ENCODE measurements at places on chromosomes 1 and 21.

DNA sequence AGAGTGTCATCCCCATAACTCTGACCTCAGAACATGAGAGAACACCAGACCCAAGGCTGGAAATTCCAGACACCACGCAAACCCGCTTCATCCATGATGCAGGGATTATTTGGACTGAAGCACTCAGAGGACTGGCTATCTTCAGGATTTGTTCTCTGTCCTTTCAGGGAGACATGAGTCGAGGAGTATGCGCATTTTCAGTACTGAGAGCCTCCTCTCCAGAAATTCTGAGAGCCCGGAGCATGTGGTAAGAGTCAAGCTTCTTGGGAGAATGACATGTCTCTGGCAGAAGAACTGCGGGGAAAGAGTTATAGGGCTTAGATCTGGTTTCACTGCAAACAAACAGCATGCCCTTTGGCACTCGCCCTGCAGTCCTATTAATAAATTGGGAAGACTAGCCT is 6.9 kb downstream of the LAX1 start:
- no peak for DNase-seq

- no peak for DNase-seq
Measured at GRCh38 chr1:248739572-248740205, 15.9 kb downstream of the LYPD8 start.

DNA sequence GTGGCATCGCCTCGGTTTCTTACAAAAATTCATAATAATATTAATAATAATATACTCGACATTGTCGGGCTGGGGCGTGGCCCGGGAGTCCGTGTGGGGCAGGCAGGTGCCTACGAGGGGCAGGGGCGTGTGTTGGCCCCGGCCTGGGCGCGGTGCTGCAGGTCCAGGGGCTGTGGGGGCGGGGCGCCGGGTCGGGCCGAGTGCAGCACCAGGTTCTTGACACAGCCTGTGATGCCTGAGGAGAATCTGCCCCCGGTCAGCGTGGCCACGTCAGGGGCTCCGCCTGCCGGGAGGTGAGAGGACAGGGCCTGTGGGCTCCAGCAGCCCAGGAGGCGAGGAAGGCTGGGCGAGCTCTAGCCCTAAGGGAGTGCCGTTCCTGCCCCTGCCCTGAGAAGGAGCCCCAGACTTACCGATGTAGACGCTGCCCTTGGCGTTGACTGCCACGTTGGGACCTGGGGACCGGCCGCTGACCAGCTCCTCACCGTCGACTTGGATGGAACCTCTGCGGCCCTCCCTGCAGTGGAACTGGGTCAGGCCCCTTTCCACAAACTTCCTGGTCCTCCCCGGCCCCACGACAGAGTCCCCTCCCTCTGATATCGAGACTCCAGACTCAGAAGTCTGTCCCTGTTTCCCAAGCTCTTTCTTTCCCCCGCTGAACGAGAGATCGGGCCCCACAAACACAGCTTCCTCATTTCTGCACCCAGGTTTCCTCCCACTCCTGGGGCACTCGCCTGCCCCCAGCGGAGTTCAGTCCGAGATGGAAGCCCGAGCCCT is 11.3 kb downstream of the LDLRAD2 start:
- DNase-seq, result no peak

GRCh38 chr21:25896501-25897056 is 161.8 kb downstream of the GABPA start:
- DNase-seq, result no peak

- no peak for DNase-seq
Measured at GRCh38 chr1:109895720-109896504, 14.7 kb upstream of the CSF1 start.

- no peak for DNase-seq
Measured at GRCh38 chr1:84297546-84298244, 3.8 kb upstream of the SAMD13 start.

GRCh38 chr1:99176753-99177152 is 87.5 kb upstream of the PLPPR4 start:
- DNase-seq, result no peak

DNA sequence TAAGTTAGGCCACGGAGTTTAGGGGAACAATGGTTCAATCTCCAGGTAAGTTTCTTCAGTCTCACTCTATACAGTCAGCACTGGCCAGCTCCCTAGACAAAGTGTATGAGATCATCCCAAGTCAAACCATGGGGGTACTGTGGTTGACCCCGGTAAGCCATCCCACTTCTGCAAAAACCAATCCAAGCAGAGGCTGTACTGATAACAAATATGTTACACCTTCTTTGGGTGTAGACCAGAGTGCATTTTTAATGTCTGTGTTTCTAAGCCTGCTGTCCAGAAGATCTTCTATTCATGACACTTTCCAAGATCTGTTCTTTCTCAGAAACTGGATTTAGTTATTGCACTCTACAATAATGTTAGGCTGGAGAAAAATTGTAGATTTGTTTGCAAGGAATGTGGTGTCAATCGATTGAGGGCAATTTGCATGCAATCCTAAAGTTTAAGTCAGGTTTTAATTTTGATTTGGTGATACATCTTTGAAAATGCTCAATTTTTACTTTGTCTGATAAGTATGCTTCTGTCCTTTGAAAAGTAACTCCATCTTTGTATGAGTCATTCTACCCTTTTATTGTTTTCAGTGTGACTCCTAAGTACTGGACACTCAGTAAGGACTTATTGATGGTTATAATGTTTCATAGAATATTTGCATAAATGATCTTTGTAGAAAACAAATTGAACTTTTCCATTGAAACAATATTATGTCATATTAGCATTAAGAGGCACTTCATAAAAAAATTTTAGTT is 152.4 kb downstream of the HLX start:
- DNase-seq, result no peak

GRCh38 chr1:176754676-176755075 is 291.7 kb downstream of the PAPPA2 start:
- DNase-seq, result no peak

GRCh38 chr1:232923739-232924386 is 26.5 kb upstream of the NTPCR start:
- DNase-seq, result no peak

DNA sequence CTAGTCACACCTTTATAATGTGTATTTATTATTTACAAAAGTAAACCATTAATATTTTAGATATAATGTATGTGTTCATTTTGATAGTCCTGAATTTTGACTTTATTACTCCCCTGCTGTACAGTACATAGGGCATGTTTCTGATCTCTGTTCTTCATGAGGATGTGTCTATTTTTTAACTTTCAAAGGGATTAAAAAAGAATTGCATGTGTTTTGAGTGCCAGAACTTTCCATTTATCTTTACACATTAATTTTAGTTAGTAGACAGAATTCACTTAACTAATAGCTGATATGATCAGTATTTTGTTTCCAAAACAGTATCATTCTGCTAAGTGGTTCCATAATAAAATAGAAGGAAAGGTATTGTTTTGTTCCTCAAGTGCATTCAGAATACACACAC is 3.1 kb downstream of the PBX1 start:
- no peak for DNase-seq

GRCh38 chr21:41956926-41957729 is 3.3 kb upstream of the C2CD2 start:
- DNase-seq, result no peak

DNA sequence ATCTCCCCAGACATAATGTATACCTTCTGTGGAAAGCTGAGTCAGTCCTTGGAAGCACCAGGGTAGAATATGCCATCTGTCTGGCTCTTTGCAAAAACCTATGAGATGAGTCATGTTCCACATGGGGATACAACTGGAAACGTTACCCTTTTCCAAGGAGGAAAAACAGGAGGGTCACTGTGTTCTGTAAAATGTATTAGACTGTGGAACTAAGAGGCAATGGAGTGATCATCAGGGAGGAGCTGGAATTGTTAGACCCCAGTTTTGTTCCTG is 16.1 kb upstream of the PSMD4 start:
- no peak for DNase-seq

DNA sequence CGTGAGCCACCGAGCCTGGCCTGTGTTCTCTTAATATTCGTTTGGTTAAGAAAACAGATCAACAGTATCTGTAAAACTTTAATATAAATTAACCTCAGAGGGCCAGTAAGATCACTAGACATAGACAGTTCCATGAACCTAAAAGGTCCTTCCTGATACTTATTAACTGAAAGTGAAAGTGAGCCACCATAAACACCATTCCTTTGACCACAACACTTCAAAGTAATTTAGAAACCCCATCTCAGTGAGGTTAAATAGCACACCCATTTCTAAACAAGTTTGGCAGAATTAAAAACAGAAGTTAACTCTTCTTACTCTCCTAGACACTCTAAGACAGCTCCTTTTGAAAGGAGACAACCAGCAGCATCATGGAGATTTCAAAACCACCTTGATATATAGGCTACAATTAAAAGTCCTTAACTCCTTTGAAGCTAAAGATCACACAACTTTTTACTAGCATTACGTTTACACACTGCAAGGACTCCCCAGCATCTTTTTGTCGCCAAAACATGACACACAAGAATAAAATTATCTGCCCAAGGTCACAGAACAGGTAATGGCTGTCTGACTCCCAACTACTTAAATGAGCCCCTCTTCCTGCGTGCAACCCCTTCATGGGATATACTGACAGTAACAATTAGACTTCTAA is 2.2 kb downstream of the RNF19B start:
- no peak for DNase-seq

DNA sequence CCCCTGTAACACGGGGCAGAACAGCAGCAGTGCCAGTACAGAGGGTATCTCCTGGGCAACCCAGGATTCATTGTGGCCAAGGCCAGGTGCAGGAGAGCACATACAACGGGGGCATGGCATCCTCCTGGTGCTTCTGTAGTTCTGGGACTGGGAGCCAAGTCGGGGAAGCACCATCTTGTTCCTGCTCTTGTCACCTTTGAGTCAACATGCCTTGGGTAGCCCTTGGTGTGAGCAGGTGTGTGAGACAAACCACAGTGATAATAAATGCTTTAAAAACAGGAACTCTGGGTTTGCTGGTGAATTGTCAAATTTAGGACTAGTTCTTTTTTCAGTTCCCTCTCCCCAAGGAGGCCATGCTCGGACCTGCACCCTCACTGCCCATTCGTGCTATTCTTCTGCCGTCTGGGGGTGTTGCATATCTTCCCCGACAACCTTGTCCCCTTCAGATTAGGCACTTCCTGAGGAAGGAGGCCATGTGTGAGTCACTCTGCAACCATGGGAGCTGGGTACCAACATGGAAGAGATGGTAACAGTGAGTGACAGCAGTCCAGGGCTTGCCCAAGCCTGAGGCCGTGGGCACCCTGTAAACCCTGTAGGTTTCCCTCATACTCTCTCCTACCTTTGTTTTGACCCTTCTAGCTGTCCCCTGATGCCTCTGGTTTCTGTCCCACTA is 150.2 kb downstream of the GRIK3 start:
- no peak for DNase-seq

DNA sequence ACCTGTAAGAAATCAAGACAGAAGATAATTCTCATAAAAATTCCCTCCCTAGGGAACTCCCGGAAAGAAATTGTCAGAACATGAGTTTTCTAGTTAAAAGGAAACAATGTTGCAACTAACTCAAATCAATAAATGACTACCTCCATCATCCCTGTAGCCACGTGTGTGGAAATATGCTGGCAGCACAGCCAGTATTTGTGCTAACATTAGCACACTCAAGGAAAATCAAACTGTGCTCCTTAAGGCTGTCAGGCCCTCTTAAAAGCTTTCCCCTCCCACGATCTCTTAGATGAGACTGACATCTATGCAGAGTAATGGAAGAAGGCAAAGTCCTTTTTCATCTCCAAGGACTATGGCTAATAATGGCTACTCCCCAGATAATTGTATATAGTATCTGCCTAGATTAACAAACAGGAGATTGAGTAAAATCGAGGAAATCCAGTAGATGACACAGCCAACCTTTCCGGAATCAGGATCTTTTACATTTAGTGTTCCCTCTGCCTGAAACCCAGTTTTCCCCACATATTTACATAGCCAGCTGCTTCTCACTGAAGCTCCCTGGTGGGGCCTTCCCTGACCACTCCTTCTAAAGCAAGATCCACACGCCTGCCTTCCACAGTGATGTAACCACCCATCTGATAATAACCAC is 50.9 kb upstream of the NR5A2 start:
- DNase-seq, result no peak

- no peak for DNase-seq
Measured at GRCh38 chr1:30229557-30229956, 493.8 kb downstream of the MATN1 start.

GRCh38 chr1:119139857-119140176 is 636 bp downstream of the WARS2 start:
- DNase-seq, result no peak

DNA sequence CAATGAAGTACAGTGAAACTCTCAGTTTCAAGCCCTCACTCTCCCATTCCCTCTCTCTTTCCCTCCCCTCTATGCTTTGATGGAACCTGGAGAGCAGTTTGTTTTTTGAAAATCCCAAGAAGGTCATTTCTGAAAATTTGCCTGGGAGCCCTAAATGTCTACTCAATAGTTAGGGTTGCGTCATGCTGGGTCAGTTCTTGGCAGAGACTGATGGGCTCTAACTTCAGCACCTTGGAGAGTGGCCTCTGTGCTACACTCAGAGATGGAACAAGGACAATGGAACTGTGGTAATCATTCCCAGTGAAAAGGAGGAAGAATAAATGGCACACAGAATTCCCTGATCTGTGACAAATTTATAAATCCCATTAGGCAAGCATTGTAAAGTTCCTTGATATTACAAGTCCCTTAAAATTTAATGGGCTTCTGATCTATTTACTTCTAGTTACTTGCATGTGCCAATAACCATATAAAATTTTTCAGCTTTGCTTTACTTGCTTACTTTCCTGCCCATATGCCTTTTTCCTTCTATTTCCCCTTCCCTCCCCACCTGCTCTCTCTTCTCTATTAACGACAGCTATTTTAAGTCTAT is 182.9 kb upstream of the KCND3 start:
- DNase-seq, result no peak

DNA sequence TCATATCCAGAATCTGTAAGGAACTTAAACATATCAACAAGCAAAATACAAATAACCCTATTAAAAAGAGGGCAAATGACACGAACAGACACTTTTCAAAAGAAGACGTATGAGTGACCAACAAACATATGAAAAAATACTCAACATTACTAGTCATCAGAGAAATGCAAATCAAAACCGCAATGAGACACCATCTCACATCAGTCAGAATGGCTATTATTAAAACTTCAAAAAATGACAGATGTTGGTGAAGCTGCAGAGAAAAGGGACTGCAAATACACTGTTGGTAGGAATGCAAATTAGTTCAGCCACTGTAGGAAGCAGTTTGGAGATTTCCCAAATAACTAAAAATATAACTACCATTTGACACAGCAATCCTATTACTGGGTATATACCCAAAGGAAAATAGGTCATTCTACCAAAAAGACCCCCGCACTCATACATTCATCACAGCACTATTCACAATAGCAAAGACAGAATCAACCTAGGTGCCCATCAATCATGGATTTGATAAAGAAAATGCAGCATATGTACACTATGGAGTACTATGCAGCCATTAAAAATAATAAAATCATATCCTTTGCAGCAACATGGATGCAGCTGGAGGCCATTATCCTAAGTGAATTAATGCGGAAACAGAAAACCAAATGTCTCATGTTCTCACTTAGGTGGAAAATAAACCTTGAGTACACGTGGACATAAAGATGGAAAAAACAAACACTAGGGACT is 230.1 kb upstream of the RAB4A start:
- DNase-seq, result no peak

DNA sequence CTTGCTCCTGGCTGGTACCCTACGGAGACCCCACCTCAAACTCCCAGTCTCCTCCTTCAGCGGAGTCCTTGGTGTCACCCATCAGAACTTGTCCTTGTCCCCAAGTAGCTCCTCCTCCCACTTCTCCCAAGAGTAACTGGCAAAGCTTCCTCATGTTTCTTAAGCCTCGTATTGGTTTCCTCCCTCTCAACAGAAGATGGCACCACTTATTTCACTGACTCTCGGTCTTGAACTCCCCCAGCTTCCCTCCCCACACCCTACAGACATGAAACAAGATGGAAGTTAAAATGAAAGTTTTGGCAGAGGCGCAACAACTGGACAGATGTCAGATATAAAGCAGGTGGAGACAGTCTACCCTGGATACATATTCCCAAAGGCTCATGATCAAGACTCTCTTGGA is 13.4 kb downstream of the RAB7B start:
- no peak for DNase-seq
